ENCODE measurements at places on chromosomes 12 and 14.

DNA sequence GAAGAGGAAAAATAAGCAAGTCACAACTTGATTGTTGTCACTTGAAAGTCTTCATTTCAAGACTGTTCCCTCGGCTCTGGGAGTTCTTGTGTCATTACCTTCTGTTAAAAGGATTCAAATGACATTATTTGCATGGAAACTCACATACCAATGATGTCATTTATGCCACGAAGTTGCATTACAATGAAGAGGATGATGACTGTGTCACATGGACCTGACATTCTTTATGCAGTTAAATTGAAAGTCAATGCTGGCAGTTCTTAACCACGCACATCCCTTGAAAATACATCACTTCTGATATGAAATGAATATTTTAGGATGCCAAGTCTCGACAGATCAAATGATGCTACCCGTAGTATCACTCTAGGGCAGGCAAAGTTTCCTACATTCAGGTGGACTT lies 1069.5 kb downstream of the VRK1 start:
- DNase-seq: no peak

- no peak for DNase-seq
These were observed 52.3 kb downstream of the PPM1H start for GRCh38 chr12:62882696-62883095.

DNA sequence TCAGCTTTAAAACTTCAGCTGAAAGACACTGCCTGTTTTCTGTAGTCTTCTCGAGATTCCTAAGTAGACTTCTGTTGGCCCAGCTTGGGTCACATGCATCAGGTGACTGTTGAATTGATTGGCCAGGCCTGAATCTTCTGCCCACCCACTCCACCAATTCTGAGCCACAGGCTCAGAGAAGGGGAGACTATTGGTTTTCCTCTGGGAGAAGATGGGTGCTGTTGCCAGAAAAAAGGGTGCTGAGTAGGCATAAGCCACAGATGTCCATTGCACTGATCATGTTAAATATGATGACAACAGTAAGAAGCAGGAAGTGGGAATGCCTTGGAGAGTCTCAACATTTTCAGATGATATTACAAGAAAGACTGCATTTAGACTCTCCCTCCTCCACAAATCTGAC lies 6.8 kb upstream of the SPTLC2 start:
- no peak for DNase-seq

DNA sequence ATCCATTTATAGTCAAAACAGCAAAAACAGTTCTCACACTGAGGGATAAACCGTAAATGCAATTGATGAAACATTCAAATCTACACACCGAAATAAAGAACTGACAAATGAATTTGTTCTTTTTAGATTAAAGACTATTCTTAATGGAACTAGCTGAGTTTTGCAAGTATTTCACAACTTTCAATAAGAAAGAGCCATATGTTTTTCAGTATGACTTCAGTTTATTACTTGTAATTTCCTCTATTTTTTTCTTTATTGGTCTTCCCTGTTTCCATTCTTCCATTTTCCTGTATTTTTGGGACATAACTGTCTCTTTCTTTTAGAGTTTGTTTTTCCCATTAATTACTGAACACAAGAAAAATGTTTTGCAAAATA lies 4.3 kb downstream of the BCAT1 start:
- no peak for DNase-seq

- no peak for DNase-seq
These were observed 9.0 kb downstream of the TNS2 start for GRCh38 chr12:53058674-53059433.

DNA sequence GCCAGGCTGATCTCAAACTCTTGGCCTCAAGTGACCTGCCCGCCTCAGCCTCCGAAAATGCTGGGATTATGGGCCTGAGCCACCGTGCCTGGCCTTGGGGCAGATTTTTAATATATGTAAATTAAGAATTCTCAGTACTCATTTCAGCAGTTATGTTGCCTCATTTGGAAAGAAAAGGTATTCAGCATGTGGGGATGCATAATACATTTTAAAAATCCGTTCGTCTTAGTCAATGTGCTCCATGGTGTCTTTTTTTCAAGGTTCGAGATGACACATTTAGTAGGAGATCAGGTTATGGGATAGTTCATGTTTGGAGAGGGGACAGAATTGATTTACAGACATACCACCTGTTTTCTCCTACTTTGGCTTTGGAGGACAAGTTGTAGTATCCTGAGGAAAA lies 10.2 kb downstream of the SYNE2 start:
- DNase-seq: no peak

DNA sequence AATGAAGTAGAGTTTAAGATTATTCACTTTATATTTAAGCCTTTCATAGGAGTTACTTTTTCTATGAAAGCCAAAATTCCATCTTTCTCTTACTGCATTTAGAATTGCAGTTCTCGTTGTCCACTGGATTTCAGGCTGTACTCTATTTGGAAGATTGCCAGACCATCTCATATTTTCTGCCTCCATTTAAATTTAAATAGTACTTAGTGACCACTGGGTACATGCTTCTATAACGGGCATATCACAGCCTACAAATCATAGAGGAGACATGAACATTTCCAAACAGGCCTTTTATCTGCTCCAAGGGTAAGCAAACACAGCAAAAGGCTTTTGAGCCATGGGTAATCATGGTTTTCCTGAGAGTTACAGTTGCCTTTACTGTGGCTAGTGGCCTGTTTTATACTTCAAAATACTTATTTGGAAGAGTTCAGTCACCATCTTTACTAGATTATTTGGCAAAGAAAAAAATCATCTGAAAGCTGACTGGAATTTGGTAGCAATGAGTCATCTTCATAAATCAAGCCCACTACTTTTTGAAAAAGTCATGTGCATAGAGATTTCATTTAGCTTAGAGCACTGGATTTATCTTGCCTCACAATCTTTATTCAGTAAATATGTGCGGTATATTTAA lies 15.7 kb downstream of the ANO6 start:
- no peak for DNase-seq

DNA sequence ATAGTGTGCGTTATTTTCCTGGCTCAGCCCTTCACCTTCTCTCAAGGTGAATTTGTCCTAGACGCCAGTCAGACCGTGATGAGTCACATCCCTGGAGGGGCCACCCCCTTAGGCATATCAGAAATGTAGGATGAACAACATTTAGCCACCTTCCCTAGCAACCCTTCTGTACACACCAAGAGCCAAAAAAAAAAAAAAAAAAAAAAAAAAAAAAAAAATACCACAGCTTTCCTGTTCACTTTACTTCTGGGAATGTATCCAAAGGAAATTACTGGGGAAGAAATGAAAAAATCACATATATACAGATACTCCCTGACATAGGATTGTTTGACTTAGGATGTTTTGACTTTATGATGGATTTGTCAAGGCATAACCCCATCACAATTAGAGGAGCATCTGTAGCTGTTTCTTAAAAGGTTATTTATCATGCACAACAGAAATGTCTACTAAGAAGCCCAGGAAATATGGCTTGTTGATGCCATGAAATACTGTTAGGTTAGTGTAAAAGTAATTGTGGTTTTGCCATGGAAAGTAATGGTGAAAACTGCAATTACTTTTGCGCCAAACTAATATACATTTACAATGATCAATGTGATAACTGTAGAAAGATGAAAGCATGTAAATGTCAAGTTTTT lies 68.2 kb upstream of the BDKRB2 start:
- DNase-seq: no peak

GRCh38 chr12:49541911-49542505 lies 3.2 kb downstream of the KCNH3 start:
- no peak for DNase-seq

- no peak for DNase-seq
These were observed 28.2 kb downstream of the SOX5 start for GRCh38 chr12:23921099-23921856.

- DNase-seq: no peak
These were observed 322.7 kb downstream of the CEP128 start for GRCh38 chr14:80618751-80619329.

DNA sequence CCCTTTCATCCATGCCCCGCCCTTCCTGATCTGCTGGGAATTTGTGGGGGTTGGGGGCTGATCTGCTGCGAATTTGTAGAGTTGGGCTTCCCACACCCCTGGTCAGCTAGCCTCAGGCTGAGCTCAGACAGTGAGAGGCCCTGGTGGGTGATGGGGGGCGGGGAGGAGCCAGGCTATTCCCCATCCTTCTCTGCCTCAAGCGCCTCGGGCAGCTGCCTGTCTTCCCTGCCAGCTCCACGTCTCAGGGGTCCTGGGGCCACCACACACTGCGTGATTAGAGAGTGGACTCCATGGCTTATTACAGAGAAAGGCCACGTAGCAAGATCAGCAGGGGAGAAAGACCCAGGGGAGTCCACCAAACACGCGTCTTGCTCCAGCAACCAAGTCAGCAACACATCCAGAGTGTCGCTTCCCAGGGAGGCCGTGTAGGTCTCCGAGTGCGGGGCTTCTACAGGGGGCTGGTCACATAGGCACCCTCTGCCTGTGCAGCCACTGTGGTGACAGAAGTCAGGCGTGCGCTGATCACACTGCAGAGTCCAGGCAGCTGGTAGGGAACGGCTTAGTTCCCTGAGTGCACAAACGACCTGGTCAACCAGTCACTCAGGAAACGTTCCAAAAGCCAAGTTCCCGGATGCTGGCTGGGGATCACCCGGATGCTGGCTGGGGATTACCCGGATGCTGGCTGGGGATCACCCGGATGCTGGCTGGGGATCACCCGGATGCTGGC lies 254.4 kb upstream of the SFSWAP start:
- no peak for DNase-seq

DNA sequence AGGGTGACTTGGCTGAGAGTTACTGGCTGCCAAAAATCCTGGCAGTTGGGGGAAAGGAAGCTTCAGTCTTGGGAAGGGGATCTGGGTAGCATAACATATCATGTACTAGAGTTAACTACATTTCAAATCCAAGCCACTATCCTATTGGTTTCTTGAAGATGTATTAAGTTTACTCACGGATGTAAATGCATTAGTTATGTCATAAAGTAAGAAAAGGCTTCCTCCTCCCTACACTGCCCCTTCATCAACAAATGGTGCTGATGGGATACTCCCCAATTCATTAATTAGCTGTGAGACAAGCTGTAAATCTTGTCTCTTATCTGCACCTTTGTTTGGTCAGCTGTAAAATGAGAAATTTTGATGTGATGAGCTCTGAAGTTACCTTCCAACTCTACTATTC lies 150.1 kb upstream of the SOX5 start:
- no peak for DNase-seq

GRCh38 chr14:100904307-100905087 lies 975 bp upstream of the RTL1 start:
- no peak for DNase-seq

GRCh38 chr14:23130871-23131270 lies 11.8 kb upstream of the CEBPE start:
- DNase-seq: no peak

- no peak for DNase-seq
These were observed 3.8 kb upstream of the SHMT2 start for GRCh38 chr12:57225680-57226210.

DNA sequence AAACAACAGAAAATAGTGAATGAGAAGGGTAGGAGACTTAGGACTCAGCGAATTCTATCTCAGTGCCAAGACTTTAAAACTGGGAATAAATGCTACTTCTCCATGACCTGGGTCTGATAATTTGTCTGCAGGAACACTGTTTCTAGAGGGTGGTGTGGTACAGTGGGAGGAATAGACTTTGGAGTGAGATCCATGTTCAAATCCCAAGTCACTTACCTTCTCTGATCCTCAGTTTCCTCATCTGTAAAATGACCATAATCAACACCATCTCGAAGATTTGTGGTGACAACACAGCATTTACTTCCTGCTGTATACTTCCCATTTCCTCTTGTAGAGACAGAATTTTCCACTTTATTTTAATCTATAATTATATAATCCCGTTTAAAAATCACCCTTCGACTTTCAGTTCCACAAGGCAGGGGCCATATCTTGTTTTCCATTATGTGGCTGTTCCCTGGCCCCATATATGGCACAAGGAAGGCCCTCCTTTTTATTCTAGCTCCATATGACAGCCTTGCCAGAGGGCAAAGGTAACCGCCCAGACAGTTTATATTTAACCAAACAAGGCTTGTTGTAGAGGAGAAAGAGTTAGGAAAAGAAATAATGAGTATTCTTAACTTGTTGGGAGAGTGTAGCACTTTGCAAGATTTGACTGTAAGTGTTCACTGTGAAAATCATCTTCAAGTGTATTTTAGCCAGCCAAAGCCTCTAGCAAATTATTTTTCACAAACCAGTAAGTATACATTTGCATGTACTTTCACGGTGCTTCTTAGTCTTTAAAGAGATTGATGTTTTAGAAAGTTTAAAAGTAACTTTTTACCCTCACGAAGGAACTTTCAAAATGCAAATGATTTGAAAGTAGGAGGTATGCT lies 243.1 kb downstream of the AKAP6 start:
- DNase-seq: no peak

GRCh38 chr14:22551605-22551997 lies 37.4 kb downstream of the DAD1 start:
- DNase-seq: no peak

DNA sequence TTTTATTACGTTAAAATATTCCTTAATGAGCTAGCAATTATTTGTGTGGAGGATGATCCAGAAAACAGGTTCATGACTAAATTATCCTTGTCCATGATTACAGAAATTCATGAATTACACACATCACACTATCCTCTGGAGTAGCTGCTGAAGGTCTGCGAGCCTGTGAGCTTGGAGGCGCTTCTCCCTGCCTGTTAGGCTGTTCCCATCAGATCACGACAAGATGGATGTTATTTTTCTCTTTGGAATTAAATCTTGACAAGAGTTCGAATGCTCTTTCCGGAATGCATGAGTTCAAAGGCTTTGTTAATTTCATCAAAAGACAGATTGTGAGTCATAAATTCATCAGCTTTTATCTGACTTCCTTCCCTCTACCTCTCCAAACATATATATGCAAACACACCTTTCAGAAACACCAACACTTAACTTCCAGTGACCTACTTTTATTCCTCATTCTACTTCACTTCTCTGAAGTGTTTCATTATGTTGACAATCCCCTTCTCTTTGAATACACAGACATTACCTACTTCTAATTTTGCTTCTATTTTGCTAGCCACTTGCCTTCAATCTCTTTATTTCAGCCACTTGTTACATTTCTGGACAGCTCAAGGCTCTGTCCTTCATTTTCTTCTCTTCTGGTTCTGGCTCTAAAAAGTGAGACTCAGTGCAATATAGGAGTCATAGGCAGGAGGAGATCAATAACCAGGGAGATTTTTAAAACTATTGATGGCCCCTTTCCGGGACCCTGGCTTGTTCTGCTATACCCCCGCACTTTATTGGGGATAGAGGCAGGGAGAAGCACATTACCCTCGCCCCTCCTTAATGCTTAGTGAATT lies 274.6 kb downstream of the BTG1 start:
- DNase-seq: no peak
